ENCODE measurements at places on chromosomes 5 and 9.

- no peak for DNase-seq
Observed at GRCh38 chr5:141732417-141732816, 50.4 kb upstream of the ARAP3 start.

- DNase-seq = no peak
Observed at GRCh38 chr9:127535834-127536233, 76.2 kb upstream of the STXBP1 start.

DNA sequence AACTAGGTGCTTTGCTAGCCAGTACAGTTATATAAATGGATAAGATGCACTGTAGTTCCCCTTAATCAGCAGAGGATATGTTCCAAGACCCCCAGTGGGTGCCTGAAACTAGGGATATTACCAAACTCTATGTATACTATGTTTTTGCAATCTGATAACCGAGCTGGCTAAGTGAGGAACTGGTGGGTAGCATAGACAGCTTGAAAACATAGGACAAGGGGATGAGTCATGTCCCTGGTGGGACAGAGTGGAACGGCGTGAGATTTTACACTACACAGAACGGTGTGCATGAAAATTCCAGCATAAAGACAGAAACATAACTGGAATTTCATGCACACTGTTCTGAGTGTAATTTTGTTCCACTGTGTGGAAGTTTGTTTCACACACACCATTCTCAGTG is 86.9 kb downstream of the BASP1 start:
- no peak for DNase-seq

DNA sequence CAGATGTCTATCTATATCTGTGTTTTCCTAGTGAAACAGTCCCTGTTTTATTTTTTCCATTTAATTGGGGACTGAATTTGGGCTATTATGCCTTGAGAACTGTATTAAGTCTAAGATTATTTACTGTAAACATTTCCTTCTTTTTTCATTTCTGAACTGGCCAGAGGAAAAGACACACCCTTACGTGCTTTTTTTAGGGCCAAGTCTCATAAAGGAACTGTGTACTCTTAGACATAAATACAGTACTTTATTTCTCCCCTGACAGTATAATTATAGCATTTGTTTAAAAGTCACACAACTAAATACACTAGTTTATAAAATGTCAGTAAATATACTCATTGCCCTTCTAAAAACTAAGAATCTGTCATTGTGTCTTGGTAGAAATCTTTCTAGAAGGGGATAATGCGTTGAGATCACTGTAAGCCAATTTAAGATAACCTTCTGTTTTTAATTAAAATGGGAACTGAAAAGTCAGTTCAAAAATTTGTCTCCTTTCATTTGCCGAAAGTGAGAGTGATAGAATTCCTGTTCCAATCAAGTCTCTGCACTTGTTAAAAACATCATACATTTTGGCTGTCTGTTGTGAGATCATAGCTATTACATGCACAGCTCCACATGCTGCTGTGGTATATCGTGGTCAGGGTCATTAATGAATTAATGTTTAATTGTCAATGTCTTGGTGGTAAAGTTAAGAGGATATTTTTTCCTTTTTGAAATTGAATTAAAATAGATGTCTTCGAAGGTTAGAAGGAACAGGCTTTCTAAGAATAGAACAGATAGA is 132.1 kb downstream of the FOCAD start:
- no peak for DNase-seq

- peak; percentile 14 for DNase-seq
Observed at GRCh38 chr9:74570879-74571512, 73.9 kb downstream of the RORB start.

- no peak for DNase-seq
Observed at GRCh38 chr5:153905219-153905618, 133.5 kb downstream of the FAM114A2 start.

- no peak for DNase-seq
Observed at GRCh38 chr5:30693326-30693725, 500.2 kb upstream of the CDH6 start.

DNA sequence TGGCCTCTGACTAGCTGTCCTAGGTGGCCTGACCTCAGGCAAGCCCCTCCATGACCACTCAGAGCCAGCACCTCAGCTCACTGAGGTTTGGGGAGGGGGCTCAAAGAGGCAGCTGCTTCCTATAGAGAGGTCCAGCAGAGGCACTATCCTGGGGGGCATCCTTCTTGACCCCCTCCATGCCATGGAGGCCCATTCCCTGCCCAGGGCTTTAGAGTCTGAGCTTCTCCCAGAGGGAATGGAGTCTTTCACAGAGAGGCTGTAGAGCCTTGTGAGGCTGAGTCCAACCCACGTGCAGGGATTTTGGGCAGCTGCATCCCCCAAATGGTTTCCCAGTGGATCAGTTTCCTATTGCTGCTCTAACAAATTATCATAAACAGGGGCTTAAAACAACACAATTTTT is 16.9 kb downstream of the IRF1 start:
- no peak for DNase-seq

GRCh38 chr5:4676934-4677333 is 463.2 kb upstream of the ADAMTS16 start:
- no peak for DNase-seq

DNA sequence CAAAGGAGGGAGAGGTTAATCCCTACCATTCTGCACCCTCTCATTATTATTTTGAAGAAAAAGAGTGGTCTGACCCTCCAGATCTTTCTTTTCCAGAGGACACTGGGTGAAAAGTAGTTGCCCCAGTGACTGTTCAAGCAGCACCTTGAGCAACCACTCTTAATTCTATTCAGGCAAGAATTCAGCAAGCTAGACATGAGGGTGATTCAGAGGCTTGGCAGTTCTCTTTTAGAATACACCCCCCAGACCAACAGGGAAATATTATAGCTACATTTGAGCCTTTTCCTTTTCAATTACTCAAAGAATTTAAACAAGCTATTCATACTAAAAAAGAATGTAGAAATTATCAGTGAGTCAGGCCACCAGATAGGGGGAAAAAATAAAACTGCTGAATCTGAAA is 178.3 kb downstream of the MRPS30 start:
- DNase-seq = peak; percentile 3

GRCh38 chr9:88978034-88978433 is 13.2 kb upstream of the S1PR3 start:
- no peak for DNase-seq

GRCh38 chr5:142827934-142828576 is 57.9 kb downstream of the ARHGAP26 start:
- no peak for DNase-seq

GRCh38 chr5:42984307-42984706 is 55.8 kb downstream of the ANXA2R start:
- peak; percentile 75 for DNase-seq

DNA sequence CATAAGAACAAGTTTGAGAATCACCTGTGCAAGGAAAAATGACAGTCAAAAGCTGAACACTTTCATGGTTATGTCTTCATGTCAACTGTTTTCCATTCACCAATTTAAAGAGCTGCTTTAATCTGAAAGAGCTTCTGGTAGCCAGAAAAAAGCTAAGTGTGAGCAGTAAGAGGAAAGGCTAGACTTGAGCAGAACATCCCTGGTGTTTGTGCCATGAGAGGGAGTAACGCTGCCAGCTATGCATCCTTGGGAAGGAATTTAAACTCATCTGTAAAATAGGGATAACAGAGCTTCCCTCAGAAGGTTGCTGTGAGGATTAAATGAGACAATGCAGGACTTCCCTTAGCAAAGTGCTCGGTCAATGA is 193.7 kb downstream of the MAPKAP1 start:
- DNase-seq = no peak

- no peak for DNase-seq
Observed at GRCh38 chr5:14109771-14110170, 33.4 kb upstream of the TRIO start.

GRCh38 chr5:120388016-120388781 is 75.9 kb upstream of the PRR16 start:
- peak; percentile 66 for DNase-seq

DNA sequence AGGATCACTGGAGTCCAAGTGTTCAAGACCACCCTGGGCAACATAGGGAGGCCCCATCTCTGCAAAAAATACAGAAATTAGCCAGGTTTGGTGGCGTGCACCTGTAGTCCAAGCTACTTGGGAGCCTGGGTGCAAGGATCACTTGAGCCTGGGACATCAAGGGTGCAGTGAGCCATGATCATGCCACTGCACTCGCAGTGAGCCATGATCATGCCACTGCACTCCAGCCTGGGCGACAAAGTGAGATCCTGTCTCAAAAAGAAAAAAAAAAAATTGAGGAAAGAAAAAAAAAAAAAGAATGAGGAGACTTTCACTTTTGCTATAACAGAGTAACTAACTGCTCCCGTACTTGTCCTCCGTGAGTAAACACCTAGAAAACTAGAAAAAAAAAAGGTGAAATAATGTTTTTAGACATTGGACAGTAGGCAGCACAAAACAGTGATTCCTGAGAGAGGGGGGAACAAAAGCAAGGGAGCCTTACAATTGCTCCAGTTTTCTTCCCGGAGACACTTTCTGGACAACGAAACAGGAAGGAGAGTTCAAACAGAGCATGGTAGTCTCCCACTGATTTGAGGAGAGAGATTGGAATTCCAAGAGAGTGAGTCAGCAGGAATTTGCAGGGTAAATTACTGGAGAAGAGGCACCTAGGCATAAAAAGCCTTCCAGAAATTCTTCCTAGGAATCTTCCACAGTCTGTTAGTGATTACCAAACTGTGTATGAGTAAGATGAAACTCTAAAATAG is 6.9 kb upstream of the ZBTB5 start:
- peak; percentile 93 for DNase-seq

DNA sequence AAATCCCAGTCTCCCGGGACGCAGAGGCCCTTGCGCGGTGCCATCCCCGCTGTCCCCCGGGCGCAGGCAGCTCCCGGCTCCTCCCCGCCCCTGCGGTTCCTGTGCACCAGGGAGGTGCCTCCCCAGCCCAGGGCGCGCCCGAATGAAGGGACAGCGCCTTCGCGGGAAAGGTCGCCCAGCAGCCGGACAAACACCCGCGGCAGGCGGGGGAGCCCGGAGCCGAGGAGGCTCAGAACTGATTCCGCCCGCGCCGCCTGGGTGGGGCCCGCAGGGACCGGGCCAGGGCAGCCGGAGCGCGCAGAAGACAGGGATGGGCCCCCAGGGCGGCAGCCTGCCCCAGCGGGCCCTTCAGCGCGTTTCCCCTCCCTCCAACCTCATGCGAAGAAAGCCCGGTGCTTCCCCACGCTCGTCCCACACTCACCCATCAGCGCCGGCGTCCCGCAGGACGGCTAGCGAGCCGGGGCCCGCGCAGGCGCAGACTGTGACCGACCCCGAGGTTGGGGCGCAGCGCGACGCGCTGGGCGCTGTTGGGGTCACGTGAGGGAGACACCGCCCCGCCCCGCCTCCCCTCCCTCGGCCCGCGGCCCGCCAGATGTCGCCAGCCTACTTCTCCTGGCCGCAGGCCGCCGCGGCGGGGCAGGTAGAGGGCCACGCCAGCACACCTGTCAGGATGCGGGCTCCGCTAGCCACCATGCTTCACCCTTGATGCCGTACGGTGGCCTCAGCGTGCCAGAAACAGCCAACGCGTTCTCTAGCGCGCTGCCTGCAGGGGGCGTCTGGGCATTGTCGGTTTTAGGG is at the start of gene SLC25A51:
TSS of gene SLC25A51 (minus strand) at position 481 of the 798 bp plus-strand sequence. CDS start 15,577 bp downstream, outside the sequence.
- peak; percentile 79 for DNase-seq

- DNase-seq = no peak
Observed at GRCh38 chr5:120382833-120383232, 81.3 kb upstream of the PRR16 start.

GRCh38 chr5:155676967-155677366 is 650.0 kb upstream of the SGCD start:
- DNase-seq = no peak

DNA sequence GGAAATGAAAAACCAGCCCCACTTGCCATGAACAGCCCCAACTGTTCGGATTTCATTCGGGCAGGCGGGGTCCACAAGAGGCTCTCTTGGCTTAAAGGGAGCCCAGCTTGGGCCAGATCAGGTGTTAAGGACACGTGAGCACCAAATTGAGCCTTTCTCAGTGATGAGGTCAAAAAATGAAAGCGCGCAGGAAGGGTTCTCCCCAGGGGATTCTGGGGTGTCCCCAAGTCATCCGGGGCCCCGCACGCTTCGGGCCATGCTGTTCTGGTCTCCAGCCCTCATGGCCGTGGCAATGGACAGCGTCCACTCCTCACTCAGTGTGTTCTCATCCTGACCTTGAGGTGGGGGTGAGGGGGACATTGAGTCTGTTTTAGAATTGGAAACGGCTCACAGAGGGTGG is 10.9 kb downstream of the AK1 start:
- no peak for DNase-seq

DNA sequence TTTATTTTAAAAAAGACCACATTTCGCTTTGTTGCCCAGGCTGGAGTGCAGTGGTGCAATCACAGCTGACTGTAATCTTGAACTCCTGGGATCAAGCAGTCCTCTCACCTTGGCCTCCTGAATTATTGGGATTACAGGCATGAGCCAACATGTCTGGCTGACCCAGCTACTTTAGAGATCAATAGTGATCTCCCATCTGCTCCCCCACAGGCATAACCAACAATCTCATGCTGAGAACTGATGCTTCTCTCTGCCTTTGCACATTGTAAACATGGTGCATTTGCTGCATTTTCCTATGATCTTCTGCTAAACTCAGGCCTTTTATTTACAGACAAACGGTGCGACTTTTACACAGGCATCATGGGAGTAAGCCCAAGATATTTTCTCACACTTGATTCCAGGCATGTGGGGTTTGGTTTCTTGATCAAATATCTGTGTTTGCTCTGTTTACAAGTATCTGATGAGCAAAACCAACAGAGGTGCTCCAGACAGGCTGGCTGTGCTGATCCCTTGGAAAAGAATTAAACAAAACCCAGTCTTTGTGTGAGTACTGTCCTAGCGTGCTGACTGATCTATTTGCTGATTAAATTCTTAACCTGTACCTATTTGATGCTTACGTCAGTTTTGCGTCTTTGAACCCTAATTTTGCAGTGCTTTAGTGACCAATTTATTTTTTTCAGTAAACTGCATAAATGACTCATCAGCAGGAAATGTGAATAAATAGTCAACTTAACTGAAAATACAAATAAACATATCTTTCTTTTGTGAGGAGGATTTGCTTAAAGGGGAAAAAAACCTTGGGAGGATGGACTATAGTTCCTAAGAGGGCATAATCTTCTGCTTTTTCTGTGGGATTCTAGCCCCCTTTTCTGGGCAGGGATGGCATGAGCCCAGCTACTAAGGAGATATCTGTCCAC is 191.7 kb upstream of the NR3C1 start:
- peak; percentile 48 for DNase-seq

DNA sequence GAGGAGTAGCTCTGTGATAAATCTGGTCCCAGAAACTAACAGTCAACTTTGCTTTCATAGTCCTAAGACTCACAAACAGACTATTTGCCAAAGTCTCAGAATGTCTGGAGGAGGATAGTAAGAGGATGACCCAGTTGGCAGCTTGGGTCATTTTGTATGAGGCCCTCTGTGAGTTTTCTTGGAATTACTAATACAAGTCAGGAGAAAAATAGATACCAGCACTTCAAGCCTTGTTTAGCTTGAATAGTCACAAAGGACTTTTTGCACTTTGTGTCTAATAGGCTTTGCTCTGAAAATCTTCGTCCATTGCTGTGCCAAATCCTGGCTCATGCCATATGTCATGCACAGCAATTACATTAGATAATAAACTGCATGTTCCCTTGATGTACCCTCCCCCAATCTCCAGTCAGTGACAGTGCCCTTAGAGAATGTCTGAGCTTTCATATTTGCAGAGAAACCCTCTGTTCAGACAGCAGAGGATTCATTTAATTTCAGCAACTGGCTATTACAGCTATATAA is 612.8 kb downstream of the CSNK1G3 start:
- no peak for DNase-seq
